ENCODE measurements at places on chromosomes 1 and 21.
A peak's percentile ranks its signal among the peaks of the same experiment; 100 is the strongest.

GRCh38 chr1:88774151-88774556, 90.1 kb downstream of the PKN2 start:
- no peak for DNase-seq

DNA sequence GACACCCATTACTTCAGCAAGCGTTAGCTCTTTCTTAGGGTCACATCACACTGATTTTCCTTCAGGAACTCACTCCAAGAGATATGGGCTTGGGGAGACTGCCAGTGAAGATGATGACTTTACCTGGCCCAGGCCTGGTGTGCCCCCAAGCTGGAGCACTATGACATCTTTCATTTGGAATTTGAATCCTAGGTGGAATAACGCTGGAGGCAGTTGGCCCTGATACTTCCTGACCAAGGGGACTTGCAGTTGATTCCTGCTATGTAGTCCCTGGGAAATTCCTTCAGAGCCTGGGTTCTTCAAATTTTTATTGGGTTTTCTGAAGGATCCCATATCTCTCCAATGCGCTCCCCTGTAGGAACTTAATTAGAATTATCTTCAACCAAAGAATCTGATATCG, 114.9 kb upstream of the GUCA2B start:
- DNase-seq: no peak

- DNase-seq: peak; percentile 70
These were observed 221.4 kb upstream of the PKN2 start for GRCh38 chr1:88462488-88463261.

GRCh38 chr1:232613752-232614381, 16.1 kb downstream of the SIPA1L2 start:
- no peak for DNase-seq

DNA sequence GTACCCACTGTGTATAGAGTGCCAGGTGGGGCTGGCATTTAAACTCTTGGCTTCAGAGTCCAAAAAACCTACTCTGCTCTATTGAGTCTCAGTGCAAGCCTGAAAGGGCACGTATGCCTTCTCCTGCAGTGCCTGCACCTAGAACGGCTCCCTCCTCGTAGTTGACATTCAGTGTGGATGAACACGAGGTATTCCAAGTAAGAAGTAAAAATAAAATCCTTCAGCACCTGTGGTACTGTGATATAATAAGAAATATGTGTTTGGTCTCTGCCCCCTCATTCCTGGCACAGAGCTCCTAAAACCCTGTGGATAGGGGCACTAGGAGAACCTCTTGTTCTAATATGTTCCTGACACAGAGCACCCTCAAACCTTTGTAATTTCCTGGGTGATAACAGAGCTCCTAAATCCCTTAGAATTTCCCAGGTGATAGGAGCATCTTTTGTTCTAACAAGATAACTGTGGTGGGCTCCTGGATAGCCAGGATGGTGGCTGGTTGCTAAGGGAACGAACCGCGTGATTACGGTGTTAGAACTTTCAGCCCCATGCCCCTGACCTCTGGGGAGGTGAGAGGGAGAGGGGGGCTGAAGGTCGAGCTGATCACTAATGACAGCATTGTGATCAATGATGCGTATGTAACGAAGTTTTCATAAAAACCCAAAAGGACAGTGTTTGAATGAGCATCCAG, 16.8 kb downstream of the UCK2 start:
- peak; percentile 70 for DNase-seq

GRCh38 chr21:22536509-22536908, 1538.3 kb downstream of the NCAM2 start:
- no peak for DNase-seq

DNA sequence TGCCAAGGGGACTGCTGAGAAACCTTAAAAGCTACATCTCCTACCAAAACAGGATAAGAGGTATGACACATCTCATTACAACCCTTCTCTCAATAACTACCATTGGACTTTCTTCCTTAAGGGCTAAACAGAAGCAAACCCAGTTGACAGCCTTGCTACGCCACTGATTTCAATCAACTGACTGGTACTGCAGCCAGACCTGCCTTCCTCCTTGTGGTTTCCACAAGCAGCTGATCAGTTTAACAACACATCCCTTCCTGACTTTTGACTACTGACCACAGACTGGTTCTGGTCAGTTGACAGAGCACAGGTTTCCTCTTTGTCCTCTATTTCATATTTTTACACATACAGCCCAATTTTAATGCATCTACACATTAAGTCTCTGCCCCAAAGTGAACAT, 108.8 kb downstream of the ADAMTS1 start:
- no peak for DNase-seq

GRCh38 chr1:75136921-75137641, 2.9 kb downstream of the LHX8 start:
- DNase-seq: no peak

- DNase-seq: no peak
These were observed 6.2 kb downstream of the AMPD2 start for GRCh38 chr1:109625601-109626560.

DNA sequence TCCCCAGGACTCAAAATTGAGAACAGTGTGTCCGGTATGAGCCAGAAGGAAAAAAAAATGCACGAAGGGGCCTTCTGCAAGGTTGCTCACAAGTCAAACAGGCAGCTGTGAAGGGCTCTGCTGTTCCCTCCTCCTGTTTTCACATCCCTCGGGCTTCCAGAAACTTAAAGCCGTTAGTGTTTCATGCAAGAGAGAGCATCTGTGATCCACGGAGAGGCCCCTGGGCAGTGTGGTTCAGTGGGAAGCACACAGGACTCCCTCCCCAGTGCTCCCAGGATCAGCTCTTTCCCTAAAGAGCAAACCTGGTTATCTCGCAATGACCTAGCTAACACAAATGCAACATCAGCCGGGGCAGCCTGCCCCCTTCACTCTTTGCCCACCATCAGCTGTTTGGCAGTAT, 2.9 kb upstream of the MATN1 start:
- DNase-seq: no peak

GRCh38 chr1:216723274-216723780, at the start of gene ESRRG:
Gene ESRRG, minus strand, starts transcription at chr1:216723429. Its CDS starts 130 bp downstream, at chr1:216723299.
- peak; percentile 42 for DNase-seq

Measured in caudate nucleus (tissue), 63 donors.